CD8-positive, alpha-beta memory T cell (primary cell): ENCODE measurements at places on chromosomes 2 and 18.

GRCh38 chr2:238439917-238440316, 13.2 kb downstream of the ASB1 start:
- DNase-seq, result no peak

GRCh38 chr2:234497594-234498235, 834 bp upstream of the ARL4C start:
- no peak for DNase-seq

GRCh38 chr18:5103693-5104092, 93.4 kb downstream of the AKAIN1 start:
- no peak for DNase-seq

DNA sequence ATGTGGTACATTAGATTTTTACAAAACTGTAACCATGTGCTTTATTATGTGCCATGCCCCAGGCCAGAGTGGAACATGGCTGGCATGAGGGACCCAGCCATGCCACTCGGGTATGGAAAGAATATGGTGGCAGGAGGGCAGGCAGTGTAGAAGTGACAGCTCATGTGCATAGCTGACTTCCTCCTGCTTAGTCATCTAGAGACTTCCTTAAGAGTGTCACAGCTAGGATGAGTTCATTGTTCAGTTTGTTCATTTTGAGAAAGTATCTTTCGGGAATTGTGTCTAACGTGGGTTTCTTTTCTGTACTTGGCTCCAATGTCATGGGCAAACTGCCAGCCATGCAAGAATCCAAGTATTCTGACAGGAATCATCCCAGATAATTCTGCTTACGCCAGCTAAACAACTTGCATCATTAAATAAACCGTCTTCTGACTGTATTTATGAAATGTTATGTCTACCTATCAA, 94.3 kb upstream of the ITGB6 start:
- no peak for DNase-seq

GRCh38 chr2:106178716-106179115, 15.4 kb downstream of the UXS1 start:
- no peak for DNase-seq

DNA sequence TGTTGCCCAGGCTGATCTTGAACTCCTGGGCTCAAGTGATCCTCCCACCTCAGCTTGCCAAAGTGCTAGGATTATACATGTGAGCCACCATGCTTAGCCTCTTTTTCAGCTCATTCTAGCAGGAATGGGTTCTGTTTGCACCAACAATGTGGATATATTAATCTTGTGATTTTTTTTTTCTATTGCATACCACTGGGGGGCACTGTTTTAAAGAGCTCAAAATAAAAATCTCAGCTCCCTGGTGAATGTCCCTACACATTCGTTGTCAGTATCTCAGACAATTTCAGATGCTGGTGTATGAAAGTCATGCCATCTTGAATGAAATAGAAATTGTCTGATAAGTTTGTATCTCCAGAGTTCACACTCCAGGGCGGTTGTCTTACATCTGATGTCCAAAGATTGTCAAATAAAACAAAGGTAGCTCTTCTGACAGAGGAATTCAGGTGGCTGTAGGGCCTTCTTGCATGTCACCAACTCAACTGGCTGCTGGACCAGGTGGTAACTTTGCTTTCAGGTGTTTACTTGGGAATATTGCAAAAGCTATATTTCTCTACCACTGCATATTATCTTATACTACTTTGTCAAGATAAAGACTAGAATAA, 3.1 kb upstream of the MATN3 start:
- no peak for DNase-seq

DNA sequence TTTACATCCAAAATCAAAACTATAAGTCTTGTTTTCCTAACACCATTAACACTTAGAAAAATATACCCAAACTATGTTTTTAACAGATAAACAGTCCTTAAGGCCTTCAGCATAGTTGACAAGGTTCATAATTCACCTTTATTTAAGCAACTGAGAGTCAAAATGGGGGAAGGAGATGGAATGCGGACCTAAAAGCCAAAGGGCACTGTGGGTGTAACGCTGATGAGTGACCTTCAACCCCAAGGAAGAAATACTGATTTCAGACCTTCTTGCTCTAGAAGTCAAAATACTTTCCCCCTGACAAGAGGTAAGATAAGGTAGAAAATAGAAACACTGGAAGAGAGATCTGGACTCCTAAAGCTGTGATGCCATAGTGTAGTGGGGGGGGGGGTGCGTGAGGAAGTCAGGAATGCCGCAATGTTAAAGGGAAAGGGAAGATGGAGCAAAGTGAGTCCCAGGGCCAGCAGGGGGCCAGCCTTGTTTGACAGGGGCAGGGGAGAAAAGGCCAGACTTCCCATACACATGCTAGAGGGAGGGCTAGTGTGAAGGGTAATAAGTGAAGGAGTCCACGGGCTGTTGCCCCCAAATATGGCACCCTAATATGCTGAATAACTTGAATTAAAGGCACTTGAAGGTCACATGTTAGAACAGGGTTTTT, 31.4 kb downstream of the CCDC93 start:
- no peak for DNase-seq

DNA sequence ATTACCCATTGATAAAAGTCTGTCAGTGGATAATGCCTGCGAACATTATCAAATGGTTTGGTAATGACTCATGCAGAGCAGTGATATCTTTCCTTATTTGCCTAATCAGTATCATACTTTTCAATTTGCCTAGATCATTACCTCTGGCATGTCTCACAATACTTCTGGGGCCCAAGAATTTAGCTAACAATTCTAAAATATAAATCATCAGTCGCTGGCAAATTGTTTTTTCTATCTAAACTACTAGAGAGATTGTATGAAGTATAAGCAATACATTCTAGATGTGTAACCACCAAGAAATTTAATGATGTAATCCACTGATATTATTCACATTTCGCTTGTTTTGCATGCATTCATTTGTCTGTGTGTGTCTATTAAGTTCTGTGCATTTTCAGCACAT, 191.2 kb upstream of the CDH19 start:
- DNase-seq, result no peak

DNA sequence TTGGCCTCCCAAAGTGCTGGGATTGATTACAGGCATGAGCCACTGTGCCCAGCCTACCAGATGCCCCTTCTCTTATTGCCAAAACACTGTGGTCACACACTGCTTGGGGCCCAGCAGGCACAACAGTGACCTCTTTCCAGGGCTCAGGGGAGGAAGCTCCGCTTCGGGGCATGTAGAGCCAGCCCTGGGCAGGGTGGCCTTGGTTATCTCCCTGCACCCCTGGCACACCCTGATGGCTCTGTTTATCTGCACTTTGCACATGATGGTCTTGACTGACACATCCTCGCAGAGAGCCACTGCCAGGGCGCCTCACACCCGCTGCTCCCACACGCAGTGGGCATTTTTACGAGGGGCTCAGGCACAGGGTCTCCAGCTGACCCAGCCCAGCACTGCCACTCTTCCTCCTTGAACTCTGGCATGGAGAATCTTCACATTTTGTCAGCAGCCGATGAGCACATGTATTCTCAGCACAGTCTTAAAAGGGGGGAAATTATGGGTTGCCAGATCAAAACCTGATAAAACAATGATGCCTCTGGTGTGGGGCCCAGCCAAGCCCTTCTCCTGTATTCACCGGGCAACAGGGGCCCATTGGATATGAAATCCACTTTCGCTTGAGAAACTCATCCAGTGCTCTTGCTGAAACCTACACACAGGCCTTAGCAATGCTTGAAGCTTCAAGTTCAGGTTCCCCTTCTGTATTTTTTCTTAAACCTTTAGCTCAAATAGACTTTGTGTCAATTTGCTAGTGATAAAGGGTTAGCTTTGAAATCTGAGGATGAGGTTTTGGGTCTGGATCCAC, 5.9 kb downstream of the GYPC start:
- DNase-seq, result no peak

- DNase-seq, result no peak
Observed at GRCh38 chr2:158228943-158229508, 127.3 kb downstream of the UPP2 start.

DNA sequence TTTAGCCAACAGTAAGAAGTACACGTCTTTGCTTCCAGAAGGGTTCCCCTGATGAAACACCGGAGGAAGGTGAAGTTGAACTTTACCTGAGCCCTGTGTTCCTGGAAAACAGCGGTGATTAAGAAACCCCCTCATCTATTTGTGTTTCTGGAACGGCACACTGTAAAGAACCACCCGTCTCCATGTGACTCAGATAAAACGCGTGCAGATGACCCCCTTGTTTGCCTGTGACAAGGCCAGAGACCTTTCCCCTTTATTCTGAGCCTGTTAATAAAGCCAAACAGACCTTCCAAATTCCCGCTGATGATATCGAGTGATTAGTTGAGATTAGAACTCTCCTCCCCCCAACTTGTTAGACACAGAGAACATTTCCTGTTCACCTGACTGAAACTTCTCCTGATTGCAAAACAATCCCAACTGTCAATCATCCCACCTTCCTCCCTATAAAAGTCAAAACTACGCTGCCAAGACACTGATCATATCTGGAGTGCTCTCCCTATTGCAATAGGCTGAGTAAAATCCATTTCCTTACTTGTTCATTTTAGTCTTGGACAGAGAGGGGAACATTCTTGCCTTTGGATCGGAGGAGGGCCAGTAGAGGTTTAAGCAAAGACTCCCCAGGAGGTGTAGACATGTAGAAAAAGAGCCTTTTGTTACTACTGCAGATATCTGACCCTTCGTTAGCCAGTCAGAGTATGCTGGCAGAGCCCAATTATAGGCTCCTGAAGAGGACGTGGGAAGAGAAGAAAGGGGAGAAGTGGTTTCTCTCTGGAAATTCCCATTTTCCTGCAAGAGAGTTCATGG, 914 bp upstream of the IWS1 start:
- no peak for DNase-seq

GRCh38 chr2:230000118-230000841, 68.4 kb downstream of the SLC16A14 start:
- DNase-seq, result no peak

DNA sequence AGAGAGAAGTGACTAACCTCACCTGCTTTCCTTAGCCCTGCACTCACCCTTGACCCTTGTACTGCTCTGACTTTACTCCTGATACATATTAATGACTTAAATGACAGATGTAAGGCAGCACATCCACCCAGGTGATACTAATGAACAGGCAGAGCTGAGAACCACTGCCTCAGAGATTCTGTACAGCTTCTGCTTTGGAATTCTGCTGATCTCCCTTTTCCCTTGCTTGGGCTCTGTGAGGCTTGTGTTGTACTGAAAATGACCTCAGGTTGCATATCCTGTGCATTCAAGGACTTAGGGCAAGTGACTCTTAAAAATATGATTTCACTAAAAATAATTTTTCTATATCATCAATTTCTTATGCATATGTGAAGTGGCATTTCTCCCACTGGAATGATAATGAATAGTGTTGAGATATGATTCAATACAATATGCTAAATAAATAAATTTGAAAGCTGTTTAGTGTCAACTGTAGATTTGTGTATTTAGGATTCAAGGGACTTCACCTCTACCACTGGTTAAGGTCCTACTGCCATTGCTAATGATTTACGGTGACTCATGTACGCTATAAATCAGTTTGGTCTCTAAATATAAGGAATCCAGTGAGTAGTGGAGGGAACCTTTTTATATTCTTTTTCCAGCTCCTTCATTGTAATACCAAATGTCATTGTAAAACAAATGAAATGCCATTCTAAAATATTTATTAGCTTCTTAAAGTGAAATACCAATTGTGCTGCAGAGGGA, 328.3 kb downstream of the SOCS6 start:
- DNase-seq, result no peak

DNA sequence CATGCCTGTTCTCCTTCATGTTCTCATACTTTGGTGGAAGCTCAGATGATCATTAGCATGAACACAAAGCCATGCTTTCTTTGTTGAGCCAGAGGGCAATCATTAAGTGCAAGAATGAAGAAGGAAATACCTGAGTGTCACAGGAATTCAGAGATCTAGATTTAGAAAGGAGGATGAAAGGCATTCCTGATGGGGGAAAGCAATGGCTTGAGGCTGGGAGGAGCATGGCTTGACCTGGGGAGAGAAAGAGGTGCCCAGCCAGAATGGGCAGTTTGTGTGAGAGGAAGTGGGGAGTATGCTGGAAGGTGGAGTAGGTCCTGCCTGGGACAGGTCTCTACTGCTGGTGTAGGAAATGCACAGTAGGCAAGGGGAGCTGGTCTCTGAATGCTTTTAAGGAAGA, 35.1 kb downstream of the SLC4A3 start:
- no peak for DNase-seq

GRCh38 chr2:106189325-106189724, 4.8 kb downstream of the UXS1 start:
- DNase-seq, result no peak

GRCh38 chr2:35204881-35205280, 1150.7 kb upstream of the CRIM1 start:
- DNase-seq, result no peak

GRCh38 chr2:239689985-239690384, 289.2 kb upstream of the HDAC4 start:
- DNase-seq, result no peak

DNA sequence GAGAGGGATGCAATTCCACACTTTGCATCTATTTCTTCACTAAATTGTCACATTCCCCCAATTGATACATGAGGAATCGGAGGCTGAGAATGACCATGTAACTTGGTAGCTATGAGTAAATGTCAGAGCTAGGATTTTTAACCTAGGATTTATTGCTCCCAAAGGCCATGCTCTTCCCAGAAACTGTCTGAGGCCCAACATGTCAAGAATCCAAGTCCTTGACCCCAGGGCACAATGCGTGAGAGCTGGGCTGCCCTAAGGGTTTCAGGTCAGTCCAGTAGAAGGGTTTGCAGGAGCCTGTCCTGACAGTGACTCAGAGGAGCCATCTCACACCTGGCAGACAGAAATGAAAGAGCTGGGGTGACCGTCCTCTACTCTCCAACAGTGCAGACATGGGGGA, 30.3 kb downstream of the LRRC30 start:
- DNase-seq, result no peak

GRCh38 chr2:232350804-232351685, 27.5 kb upstream of the ALPP start:
- DNase-seq, result no peak

DNA sequence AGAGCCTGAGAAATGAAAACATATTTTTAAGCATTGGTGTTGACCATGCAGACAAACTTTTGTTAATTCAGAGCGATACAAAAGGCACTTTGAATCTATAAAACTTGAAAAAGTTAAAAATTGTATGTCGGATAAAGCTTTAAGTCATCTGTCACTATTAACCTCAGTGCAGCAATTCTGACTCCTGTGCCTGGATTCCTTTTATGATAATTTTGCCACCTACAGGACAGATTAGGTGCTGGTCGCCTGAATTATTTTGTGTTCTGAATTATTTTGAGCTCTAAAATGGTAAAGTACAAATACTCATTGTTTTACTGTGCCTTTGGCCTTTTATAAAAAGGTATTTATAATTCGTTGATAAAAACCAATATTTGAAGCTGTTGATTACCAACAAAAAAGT, 19.4 kb upstream of the RNF138 start:
- DNase-seq, result no peak

DNA sequence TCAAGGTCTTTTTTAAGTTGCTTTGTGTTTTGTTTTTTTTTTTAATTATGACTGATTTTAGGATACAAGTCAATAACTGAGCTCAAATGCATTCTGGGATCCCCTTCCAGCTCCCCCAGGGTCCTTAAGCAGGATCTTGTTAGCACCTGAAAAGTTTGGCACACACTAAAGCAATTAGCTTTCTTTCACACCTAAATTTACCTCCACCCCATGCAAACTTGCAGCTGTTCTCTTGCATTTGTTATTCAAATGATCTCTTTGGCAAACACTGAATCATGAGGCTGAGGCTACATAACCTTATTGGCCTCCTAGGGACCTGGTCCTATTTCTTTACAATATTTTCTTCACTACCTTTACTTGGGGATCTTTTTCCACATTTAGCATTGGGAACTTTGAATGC, 2026.1 kb upstream of the CELF4 start:
- DNase-seq, result no peak

GRCh38 chr2:98731894-98732349, 990 bp upstream of the MGAT4A start:
- no peak for DNase-seq

GRCh38 chr18:76621226-76621625, 126.2 kb upstream of the ZNF516 start:
- no peak for DNase-seq
